ENCODE measurements at places on chromosomes 3 and 15. TPM values are rescaled to one million over a fixed set of nuclear protein-coding genes. Genes with fewer than 3 reads are reported as not detected.

Gene C3orf20
- total RNA-seq: not detected

DNA sequence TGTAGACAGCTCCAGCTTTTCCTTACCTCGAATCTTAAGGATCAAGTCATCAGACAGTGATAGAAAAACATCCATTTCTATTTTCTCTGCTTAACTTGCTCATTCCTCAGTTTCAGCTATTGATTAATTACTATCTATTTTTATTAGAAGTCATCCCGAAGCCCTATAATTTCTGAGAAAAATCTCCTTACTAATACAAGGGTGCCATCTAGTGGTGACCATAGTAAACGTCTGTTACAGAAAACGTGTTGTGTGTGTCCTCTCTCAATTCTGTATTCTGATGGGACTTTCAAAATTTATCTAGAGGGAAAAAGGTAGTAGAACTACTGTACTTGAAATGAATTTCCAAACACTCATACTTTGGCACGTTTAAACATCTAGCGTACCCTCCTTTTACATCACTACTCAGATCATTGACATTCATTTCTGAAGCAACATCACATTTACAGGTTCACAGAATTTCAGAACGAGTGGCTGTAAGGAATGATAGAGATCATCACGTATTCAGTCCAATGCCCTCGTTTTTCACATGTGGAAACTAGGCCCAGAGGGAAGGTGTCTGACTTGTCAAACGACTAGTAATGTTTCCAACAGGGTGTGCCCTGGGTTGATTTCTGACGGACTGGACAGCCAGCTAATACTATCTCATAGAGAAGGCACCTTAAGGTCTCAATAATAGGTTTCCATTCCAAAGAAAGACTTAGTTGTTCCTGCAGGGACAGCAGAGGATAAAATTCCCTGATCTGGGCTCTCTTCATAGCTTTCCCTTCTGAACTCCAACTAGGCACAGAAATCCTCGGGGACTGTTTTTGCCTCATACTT is 25.6 kb downstream of the HACD2 start:
- DNase-seq: no peak

- no peak for DNase-seq
These were observed 469 bp downstream of the ZNF770 start for GRCh38 chr15:34987609-34988026.

DNA sequence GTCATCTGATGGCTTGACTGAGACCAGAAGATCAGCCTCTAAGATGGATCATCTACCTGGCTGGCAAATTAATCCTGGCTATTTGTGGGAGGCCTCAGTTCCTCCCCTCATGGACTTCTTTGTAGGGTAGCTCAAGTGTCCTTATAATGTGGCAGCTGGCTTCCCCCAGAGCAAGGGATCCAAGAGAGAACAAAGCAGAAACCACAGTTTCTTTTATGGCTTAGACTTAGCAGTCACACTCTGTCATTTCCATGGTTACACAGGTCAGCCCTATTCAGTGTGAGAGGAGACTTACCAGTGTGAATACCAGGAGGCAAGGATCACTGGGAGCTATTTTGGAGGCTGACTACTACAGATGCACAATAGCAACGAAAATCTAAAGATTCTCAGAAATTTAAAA is 15.3 kb upstream of the ARL14 start:
- no peak for DNase-seq
